ENCODE measurements at places on chromosomes 7 and 10.

DNA sequence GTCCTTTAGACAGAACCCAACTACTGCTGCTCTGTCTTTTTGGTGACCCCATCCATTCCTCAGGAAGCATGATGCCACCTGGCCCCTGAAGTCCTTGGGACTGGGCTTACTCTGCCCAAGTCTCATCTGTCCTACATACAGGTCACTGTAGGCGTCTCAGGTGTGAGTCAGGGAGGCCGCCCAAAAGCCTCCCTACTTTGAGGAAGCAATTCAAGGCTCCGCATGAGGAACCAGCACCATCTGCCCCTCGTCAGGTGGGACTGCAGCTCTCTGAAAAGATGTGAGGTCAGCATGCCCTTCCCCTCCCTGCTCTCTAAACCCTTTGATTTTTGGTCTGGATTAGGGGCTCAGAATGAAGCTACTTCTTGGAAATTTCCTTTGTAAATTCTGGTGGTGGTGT lies 354.8 kb downstream of the CXCL12 start:
- DNase-seq = no peak

DNA sequence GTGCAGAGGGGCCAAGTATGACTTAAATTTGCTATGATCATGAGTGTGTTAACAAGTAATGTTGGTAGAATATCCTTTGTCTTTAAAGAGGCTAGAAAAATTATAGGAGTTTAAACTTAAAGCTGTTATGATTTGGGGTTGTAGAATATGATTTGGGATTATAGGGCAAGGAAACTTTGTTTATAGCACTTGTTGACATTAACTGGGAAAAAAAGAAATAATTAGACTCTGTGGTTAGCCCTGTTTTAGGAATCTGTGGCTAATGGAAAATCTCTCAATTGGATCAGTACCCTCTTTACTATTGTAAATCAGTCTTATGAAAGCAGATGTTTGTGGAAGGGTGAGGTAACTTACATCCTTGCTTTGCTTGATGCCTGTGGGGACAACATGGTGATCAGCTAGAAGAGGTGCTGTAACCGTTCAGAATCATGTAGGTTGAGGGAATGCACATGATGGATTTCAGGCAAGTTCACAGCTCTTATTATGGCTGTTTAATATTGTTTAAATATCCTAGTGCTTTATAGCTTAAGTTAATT lies 11.1 kb downstream of the ING3 start:
- no peak for DNase-seq

DNA sequence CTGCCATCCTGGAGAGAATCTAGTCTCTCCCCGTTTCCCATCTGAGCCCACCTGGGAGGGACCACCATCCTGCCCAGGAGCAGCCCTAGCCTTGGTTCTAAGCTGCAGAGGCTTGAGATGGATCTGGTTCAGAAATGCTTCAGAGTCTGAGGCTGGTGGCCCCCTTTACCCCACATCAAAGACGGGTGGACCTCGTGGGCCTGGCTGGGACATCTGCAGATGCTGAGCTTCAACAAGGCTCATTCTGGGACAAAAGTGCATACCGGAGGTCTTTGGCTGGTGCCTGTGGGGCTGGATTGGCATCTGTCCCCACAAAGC lies 4.9 kb upstream of the IRF5 start:
- no peak for DNase-seq

DNA sequence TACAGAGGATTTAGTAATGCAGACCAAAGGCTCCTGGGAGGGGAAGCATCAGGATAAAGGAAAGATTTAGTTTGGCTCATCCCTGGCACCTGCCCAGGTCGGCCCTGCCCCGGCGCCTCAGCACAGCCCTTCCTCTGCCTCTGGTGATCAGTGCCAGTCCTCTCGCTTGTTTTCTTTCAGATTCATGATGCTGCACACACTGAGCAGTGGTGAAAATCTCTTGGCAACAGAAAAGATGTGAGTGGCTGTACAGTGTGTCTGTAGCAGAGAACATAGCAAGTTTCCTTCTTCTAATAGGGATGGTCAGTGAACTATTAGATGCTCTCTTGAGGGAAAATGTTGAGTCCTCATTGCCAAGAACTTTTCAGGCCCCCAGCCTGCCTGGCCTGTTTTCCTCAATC lies 994.1 kb downstream of the KCNMA1 start:
- no peak for DNase-seq

- DNase-seq = no peak
These were observed 54.1 kb downstream of the STEAP1B start for GRCh38 chr7:22445853-22446252.

DNA sequence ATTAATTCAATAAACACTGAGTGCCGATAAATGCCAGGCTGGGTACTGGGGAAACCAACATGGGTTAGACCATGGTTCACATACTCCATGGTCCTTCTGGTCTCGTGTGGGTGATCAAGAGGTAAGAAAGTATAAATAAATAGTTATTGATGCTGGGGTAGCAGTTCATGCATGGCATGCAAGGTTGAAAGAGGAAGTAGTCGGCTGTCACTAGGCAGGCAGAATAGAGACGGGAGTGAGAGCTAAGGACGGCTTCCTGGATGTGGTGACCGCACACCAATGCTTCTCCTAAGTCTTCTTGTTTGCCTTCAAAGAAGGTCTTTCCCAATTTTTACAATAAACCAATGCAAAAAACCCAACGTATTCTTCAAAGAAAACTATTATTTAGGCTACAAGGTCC lies 208.6 kb downstream of the ADAM12 start:
- DNase-seq = no peak

DNA sequence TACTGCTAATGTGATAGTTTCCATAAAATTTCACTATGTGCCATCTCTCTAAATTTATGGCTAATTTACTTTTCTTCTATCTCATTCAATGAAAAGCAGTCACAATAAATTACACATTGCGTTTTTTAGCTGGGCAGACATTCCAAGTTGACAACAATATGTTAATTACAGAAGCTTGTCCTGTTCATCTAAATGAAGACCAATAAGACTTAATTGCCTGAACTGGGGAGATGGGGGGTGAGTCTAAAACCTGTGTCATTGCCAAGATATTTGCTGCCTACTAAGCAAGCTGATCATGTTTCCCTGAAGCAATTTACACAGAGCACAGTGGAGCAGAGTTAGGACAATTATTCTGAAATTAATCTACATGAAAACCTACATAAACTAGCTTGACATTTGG lies 89.3 kb upstream of the ADRB1 start:
- no peak for DNase-seq

DNA sequence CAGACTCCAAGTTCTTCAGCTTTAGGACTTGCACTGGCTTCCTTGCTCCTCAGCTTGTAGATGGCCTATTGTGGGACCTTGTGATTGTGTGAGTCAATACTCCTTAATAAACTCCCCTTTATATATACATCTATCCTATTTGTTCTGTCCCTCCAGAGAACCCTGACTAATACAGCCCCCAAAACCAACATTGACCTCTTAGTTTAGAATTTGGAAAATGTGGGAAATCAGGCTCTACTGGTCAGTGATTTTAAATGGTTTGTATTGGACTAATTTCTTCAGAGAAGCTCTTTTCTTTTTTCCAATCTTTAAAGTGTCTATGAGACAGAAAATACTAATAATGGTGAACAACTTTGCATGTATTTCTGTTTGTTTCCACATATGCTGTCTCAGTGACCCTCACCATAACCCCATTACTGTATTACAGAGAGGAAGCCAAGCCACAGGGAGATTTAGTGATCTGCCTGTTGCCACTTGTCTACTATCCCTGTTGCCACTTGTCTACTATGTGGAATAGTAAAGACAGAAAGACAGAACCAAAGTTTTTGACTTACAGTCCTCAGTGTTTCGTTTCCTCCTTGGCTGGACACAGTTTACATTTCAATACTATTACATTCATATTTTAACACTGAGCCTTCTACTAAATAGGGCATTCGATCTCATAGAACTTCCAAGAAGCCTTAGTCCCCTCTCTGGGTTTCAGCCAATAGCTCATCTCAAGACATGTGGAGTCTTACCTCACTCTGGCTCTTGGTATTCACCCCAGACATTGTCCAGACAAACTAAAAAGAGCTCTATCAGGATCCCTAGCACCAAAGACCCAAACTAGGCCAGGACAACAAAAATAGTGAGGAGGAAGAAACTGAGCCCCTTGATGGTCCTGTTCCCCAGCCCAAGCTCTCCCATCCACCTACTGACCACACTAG lies 121.0 kb downstream of the AKR1D1 start:
- DNase-seq = no peak

DNA sequence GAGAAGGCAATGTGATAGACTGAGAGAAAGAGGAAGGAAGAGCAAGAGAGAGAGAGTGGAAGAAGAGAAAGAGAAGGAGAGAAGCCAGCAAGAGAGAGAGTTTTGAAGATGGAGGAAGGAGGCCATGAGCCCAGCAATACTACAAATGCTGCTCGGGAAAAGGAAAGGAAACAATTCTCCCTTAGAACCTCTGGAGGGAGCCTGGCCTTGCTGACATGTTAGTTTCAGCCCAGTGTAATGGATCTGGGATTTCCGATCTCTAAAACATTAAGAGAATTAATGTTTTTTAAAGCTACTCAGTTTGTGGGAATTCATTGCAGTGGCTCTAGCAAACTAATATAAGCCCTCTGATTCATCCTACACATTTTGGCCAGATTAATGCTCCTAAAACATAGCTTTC lies 206.8 kb upstream of the MTPN start:
- no peak for DNase-seq

GRCh38 chr7:137962875-137963507 lies 38.9 kb downstream of the CREB3L2 start:
- no peak for DNase-seq

GRCh38 chr7:82131215-82131614 lies 312.4 kb downstream of the CACNA2D1 start:
- DNase-seq = no peak

GRCh38 chr7:103937680-103938079 lies 51.8 kb downstream of the RELN start:
- no peak for DNase-seq

DNA sequence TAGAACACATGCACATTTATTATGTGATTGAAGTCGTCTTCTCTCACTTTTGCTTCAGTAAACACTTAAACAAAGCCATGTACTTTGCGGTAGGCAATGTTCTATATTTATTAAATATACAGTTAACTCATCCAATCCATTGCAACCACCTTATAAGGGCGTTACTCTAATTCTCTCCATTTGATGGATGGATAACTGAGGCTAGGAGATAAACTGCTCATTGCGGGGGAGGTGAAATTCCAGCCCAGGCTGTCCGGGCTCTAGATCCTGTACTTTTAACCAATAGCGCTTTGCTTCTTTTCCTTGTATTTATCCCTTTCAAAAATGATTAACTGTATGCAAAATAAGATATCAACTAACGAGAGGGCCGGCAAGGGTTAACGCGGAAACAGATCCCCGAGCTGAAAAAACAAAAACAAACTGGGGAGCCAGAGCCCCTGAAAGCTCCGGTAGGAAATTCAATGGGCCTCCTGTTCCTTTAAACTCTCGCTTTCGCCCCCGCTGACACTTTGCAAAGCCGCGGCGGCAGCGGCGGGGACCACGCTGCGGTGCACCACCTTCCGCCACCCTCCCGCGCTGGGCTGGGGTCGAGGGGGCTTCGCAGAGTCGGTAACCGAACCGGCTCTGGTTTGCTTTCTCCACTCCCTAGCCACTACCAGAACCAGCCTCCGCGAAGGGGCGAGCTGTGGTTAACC lies 1.0 kb upstream of the PLXDC2 start:
- DNase-seq = no peak

DNA sequence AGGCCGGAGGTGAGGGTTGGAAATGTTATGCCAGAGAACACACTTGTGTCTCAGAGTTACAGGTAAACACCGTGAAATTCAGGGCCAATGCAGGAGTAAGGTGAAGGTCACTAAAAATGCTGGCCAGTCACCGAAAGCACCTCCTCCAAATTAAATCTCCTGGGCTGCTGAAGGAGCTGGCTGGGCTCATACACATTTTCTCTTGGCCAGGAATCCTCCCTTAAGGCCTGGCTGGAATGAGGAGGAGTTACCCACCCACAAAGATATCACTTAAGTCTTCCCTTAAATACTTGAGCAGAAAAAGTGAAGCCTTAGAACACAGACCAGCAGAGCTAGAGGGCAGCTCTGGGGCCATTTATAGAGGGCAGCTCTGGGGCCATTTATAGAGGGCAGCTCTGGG lies 46.3 kb downstream of the HTRA1 start:
- no peak for DNase-seq

DNA sequence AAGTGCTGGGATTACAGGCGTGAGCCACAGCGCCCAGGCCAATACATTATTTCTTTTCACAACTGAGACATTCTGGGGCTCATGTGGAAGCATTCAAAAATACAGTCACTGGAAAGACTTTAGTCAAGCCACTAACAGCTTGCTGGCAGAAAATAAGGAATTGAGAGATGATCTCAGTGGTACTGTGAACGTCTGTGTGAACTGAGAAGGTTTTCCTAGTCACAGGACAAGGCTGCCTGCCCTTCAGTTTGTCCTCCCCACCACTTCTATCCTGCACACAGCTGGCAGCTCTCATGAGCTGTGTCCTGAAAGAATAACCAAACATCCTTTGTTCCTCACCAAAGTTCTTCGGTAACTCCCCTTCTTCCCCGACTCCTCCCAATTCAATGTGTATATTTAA lies 31.3 kb upstream of the ITGA8 start:
- no peak for DNase-seq

GRCh38 chr10:119270762-119271366 lies 63.5 kb downstream of the GRK5 start:
- DNase-seq = no peak

- DNase-seq = no peak
These were observed 224.8 kb downstream of the RPS24 start for GRCh38 chr10:78258323-78259030.

- no peak for DNase-seq
These were observed 153.4 kb downstream of the BMPER start for GRCh38 chr7:34058801-34059135.

GRCh38 chr10:98611436-98611835 lies 164.7 kb upstream of the HPS1 start:
- DNase-seq = no peak

GRCh38 chr10:75297021-75297599 lies 61.4 kb upstream of the COMTD1 start:
- no peak for DNase-seq

- no peak for DNase-seq
These were observed 34.1 kb downstream of the NET1 start for GRCh38 chr10:5446390-5446926.

- no peak for DNase-seq
These were observed 145.2 kb downstream of the GRM3 start for GRCh38 chr7:86788948-86789347.

DNA sequence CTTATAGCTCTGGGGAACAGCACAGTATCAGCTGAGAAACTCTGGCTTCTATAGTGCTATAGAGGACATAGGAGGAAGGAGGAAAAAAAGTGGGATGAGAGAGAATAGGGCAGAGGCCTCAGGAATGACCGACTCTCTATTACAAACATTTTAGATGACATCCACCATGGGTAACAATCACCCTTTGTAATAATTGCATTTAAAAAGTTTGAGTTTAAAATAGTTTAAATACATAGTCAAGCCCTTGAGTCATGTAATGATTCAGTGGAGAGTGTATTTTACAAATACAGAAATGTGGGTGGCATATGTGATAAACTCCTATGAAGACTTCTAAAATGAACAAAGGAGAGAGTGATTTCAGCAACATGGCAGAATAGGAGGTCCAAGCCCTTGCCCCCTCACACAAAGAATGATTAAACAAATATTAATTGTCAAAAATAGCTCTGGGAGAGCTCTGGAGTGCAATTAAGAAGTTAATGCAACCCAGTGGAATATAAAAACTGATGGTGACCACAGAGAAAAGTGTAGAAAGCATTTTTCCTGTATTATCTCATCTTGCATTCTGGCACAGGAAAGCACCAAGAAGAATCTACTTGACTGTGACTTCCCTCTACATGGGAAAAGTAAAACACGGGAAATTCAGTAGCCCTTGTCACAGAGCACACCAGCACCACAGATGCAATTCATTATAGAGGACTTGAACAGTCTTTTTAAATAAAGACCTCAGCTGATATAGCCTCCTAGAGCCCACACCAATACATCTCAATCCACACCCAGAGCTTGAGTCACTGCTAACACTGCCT lies 569.0 kb upstream of the SORCS1 start:
- no peak for DNase-seq

All from SK-N-MC (cell line).